ENCODE measurements at places on chromosomes 3 and 15.

DNA sequence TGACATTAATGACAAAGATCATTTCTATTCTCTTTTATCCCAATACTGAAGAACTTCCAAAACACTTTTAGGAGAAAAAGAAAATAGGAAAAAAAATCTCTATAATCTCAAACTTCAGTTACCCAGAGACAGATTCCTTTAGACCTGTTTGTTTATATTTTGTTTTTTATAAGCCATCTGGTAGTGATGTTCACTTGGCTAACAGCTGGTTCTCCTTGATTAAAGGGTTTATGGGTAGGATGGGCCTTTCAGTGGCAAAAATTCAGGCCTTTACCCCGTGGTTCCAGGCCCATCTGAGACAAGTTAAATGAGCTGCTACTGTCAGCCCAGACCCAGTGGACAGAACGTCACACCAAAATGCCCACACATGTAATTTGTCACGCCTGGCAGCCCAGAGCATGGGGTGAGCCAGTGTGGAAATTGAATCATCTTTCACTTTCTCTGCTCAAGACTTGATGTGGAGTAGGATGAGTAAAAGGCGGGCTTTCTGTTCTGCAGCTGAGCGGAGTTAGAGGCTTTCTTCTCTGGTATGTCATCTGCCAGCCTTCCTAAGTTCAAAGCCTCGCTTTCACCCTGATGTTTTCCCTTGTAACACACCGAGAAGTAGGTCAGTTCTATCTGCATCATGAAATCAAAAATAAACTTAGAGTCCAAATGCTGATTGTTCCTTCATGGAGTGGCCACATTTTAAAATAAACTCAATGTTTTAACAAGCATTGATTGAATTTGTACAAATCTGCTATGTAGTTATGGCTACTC, 62.5 kb upstream of the SKOR1 start:
- no peak for DNase-seq

DNA sequence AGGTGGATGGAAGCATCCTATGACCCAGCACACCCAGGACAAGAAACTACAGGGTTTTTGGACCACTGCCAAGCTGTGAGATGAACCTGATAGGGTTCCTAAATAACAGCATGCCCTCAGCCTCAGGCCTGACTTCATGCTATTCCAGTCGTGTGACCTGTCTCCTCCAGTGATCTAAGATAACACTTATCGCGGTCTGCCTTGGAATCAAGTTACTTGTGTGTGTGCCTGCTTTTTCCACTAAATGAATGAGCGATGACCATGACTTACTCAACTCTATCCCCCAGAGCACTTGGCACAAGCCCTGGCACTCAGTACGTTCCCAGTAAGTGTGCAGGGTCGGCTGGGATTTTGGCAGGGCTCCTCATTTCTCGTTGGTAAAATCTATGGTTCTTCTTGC, 172.7 kb upstream of the TP63 start:
- no peak for DNase-seq

GRCh38 chr3:67619991-67620390, 34.4 kb downstream of the SUCLG2 start:
- no peak for DNase-seq

DNA sequence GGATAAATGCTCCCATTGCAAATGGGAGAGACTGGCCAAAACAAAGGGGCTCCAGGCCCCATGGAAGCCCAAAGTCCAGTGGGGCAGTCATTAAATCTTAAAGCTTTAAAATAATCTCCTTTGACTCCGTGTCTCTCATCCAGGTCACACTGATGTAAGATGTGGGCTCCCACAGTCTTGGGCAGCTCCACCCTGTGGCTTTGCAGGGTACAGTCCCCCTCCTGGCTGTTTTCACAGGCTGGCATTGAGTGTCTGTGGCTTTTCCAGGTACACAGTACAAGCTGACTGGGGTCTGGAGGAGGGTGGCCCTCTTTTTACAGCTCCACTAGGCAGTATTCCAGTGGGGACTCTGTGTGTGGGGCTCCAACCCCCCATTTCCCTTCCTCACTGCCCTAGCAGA, 45.9 kb downstream of the NIPA2 start:
- DNase-seq = no peak

DNA sequence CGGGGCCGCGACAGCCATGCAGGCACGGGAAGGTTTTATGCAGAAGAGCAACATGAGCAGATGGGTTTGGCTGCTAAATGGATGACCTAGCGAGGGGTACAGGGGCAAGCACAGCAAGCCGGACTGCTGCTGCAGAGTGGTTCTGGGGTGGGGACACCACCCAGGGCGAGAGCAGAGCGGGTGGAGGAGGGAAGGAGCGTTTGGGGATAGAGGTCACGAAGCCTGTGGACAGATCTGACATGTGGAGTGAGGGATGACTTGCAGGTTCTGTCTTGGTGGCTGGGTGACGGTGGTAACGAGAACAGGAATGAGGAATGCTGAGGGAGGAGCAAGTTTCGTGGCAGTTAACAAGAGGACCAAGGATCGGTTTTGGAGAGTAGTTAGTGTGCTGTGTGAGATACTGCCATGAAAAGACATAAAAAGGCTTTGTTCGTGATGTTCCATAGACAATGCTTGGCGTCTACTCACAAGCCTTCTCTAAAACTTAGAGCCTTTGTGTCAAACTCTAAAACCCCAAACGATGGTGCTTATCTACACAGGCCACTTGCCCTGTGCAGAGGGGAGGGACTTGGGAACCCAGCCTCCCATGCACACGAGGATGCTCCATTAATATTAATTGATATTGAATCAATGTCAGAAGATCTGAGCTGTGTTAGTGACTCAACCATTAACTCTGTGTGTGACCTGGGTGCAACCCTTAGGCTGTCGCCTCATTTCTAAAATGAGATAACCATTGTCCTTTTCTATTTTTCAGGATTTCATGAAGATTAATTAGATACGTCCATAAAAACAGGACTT, 132.7 kb upstream of the SLC2A2 start:
- no peak for DNase-seq

- no peak for DNase-seq
Observed at GRCh38 chr15:49986326-49986725, 132.7 kb downstream of the ATP8B4 start.

DNA sequence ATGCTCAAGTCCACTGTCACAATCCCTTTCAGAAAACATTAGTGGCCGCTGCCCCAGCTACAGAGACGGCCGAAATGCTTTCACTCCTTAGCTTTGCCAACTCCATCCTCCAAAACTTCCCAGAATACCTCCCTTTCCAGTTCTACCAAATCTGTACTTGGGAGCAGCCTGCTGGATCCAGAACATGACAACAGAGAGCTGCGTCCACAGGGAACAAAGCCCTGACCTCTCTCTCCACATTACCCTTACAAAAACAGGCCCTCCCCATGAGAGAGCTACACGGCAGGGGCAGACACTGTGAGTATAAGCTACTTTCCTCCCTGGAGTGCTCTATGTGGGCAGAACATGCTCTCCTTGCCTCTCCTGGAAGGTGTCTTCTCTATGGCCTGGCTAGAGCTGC, 6.3 kb downstream of the RBM15B start:
- no peak for DNase-seq

DNA sequence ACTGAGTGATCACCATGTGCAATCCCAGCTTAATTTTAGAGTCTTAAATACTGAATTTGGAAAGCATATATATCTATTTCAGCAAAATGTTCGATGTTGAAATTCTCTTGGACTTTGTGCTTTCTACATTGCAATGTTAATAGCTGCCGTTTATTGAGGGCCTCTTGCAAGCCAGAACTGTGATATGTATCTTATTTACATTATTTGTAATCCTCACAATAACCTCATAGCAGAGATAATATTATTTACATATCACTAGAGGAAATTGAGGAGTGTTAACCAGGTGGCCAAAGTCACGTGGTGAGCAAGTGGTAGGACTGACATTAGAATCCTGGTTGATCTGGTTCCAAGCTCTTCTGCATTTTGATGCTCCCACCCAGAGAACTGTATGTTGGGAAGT, 254.1 kb downstream of the SLC9A9 start:
- no peak for DNase-seq

Data from upper lobe of left lung (tissue), 6 donors.